ENCODE measurements at places on chromosomes 6 and 20.

DNA sequence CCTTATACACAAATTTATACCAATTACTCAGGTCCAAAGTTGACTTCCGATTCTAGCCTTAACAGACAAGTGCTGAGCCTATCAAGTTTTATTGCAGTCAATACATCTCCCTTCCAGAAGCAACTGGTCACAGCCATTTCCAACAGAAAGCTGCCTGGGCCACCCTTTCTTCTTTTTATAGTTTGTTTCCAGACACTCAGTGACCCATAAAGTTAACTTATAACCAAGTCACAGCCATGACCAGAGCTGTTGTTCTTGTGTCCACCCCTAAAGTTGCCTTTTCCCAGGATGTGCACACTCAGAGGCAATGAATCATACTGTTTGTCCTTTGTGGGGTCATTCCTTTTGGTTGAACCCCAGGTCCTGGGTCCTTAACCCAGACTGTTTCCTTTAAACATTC lies 89.9 kb downstream of the CD83 start:
- DNase-seq, result no peak

- DNase-seq, result no peak
These were observed 7.2 kb downstream of the SSTR4 start for GRCh38 chr20:23042270-23042669.

DNA sequence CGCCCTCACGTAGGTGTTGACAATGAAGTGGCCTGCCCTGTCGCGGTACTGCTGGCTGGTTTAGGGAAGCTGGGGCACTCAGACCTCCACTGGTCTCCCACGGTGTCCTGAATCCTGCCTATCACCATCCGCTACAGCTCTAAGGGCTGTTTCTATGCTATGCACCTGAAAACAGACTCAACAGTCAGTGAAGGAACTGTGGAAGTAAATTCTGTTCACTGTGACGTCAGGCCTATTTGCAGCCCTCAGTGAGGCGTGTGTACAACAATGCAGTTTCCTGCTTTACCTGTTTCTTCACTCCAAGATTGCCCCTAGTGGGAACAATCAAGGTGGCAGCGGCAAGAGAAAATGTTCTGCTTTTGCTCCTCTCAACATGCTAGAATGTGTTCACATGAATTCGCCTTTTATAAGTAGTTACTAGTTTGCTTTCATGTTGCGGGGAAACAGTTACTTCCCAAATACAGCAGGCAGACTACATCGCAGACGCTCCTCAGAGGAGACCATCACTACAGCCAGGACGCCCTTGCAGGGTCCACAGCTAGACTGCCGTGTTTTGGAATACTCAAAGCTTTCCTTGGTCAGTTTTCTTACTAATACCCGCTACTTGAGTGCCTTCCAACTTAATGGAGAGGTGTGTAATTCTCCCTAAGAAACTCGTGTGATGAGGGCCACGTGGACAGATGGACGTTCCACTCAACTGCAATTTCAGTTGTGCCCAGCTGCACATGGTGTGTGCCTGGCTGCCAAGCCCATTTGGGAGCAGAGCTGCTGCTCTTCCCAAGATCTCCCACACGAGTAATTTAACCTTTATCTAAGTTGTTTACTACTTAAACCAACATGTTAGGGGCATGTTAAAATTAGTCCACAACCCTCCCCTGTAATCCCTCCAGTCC lies 25.4 kb downstream of the DIDO1 start:
- DNase-seq, result peak; percentile 64

GRCh38 chr6:111604259-111605099 lies 1.2 kb downstream of the TRAF3IP2 start:
- peak; percentile 64 for DNase-seq

- no peak for DNase-seq
These were observed 10.6 kb downstream of the PDYN start for GRCh38 chr20:1983301-1983700.

- no peak for DNase-seq
These were observed 29.0 kb upstream of the TMEM244 start for GRCh38 chr6:129890164-129890563.

DNA sequence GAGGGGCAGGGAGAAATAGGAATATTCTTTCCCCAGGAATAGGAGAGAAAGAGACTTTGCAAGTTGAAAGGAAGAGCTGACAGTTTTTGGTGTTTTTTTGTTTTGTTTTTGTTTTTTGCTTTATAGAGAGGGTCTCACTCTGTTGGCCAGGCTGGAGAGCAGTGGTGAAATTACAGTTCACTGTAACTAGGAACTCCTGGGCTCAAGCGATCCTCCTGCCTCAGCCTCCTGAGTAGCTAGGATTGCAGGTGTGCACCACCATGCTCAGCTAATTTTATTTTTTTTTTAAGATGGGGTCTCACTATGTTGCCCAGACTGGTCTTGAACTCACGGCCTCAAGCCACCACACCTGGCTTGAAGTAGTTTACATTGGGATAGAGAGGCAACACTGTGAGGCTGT lies 8.0 kb upstream of the L3MBTL3 start:
- no peak for DNase-seq

- no peak for DNase-seq
These were observed 61.9 kb downstream of the CDS2 start for GRCh38 chr20:5188736-5189135.

- no peak for DNase-seq
These were observed 112.7 kb downstream of the GJA1 start for GRCh38 chr6:121548131-121548530.

GRCh38 chr6:54357141-54357540 lies 48.9 kb downstream of the TINAG start:
- DNase-seq, result no peak

GRCh38 chr6:75550544-75551167 lies 51.0 kb upstream of the SENP6 start:
- DNase-seq, result no peak

DNA sequence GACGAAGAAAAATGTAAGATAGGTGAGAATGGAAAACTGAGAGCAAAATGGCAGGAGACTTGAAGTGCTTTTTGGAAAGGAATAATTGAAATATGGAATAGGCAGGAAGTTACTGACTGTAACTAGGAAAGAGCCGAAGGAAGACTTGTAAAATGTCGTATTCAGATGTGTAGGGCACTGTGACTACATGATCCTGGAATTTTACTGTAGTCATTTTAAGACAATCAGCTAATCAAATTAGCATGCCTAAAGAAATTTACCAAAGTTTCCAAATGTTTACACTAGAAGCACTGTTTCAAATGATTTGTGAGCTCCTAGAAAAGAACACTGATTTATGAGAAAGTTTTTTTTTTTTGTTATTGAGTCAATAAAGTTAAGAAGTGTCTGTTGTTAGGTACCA lies 21.2 kb upstream of the ADIG start:
- no peak for DNase-seq

DNA sequence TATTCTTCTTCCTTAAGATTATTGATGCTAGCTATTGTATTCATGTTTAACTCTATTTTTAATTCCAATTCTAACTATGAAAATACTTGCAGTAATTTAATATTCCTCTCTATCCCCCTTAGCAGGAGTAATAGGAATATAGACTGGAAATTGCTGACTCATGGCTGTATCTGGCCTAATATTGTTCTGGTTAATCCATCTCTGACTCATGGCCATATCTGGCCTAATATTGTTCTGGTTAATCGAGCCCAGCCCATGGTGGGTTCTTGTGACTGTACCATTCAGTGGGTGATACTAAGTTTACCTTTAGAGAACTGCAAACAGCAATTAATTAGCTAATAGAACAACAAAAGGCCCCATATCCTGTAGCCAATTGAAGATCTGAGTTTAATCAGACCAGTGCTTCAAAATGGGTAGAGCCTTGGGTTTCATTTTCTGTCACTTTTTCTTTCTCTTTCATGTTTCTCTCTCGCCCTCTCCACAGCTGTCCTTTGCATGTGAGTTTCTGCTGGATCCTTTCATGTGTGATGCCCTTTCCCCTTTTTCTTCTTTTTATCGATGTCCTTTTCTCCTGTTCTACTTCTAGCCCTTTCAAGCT lies 50.6 kb downstream of the SLC22A3 start:
- no peak for DNase-seq

GRCh38 chr6:120141601-120142000 lies 792.0 kb upstream of the MAN1A1 start:
- DNase-seq, result no peak

- DNase-seq, result no peak
These were observed 1.6 kb upstream of the TRIB3 start for GRCh38 chr20:378961-379336.

GRCh38 chr20:3900187-3900604 lies 11.0 kb downstream of the PANK2 start:
- no peak for DNase-seq

DNA sequence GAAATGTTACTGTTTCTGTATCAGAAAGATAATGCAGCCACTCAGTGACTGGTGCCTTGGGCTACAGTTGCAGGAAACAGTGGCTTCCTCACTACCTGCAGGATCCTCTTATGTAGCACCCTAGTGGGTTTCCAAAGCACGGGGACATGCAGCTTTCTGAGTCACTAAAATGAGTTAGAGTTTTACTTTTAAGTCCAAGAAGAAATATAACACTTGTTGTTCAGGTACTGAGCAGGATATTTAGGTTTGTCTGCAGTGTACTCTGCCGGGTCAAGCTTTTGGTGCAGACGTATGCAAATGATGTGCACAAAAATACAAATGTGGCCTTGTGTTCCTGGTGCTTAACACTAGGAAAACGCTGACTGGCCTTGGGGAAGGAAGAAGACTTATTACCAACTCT lies 22.0 kb downstream of the ACSS1 start:
- DNase-seq, result no peak

Measured in tongue (tissue), 3 donors.